ENCODE measurements at places on chromosomes 5 and 9. TPM values are rescaled to one million over a fixed set of nuclear protein-coding genes. Genes with fewer than 3 reads are reported as not detected.

Gene DNM1
- total RNA-seq, result 39.0 TPM

GRCh38 chr5:180395540-180396274, 42.6 kb upstream of the GFPT2 start:
- H3K4me3 ChIP-seq, result no peak overlapping the region
- no peaks in the 10 kb centered on the region for H3K36me3 ChIP-seq
- no peak overlapping the region for H3K27ac ChIP-seq

- no peaks in the 10 kb centered on the region for H3K36me3 ChIP-seq
- no peaks in the 10 kb centered on the region for H3K27me3 ChIP-seq
- no peaks in the 10 kb centered on the region for H3K4me1 ChIP-seq
- no peak overlapping the region for H3K27ac ChIP-seq
- no peak overlapping the region for H3K4me3 ChIP-seq
Observed at GRCh38 chr5:73150876-73151275, 22.1 kb upstream of the TMEM174 start.

Gene AK8
- total RNA-seq, result 1.9 TPM

Gene PTPN3
- 5.5 TPM for total RNA-seq

Gene TMC1
- total RNA-seq, result 0.95 TPM

DNA sequence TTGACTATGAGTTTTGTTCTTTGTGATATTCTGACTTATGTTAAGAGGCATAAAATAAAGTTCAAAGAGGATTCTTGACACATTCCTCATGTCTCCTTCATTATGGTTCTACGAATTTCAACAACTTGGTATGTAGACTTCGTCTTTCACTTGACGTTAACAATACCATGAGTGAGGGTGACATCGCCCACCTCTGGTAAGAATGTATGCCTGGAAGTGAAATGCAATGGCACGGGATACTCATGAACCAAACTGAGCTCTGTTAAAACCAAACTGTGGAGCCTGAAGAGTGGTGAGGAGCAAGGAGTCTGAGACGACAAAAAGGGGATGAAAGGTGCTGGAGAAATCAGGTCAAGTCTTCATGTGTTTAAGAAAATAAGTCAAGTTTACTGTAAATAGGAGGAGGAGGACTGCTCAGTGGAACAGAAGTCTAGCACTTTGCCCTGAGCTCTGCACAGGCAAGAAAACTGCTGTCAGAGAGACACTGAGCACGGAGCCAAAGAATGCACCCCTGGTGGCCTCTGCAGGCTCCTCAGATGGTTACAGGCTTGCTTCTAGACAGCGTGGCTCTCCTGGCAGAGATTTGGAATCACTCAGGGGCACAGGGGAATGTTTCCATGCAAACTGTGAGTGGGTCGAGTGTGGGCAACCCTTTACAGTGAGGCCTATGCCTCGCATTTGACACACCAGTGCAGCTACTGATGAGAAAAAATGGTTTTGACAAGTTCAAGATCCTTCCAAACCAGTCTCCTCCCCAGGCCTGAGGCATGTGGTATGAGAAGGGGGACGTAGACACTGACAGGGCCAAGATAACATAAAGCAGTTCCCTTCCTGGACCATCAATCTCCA, 470.1 kb downstream of the IRX1 start:
- no peaks in the 10 kb centered on the region for H3K27me3 ChIP-seq
- no peak for DNase-seq
- H3K4me3 ChIP-seq, result no peak overlapping the region
- H3K4me1 ChIP-seq, result no peaks in the 10 kb centered on the region
- H3K27ac ChIP-seq, result no peak overlapping the region
- no peaks in the 10 kb centered on the region for H3K36me3 ChIP-seq

GRCh38 chr5:133675376-133676154, 63.2 kb upstream of the FSTL4 start:
- no peaks in the 10 kb centered on the region for H3K27me3 ChIP-seq
- H3K4me3 ChIP-seq, result no peak overlapping the region
- DNase-seq, result no peak
- H3K36me3 ChIP-seq, result no peaks in the 10 kb centered on the region

Gene MEF2C
- total RNA-seq, result 48.2 TPM

Gene C5orf58
- not detected for total RNA-seq

- H3K27me3 ChIP-seq, result no peaks in the 10 kb centered on the region
- peak; percentile 68 for DNase-seq
- no peaks in the 10 kb centered on the region for H3K36me3 ChIP-seq
- H3K4me3 ChIP-seq, result no peak overlapping the region
- H3K27ac ChIP-seq, result peak overlapping the region; percentile 67
Observed at GRCh38 chr5:91212714-91213092, 170.4 kb downstream of the ARRDC3 start.

GRCh38 chr5:1883925-1884677, 1.4 kb upstream of the IRX4 start:
- no peaks in the 10 kb centered on the region for H3K36me3 ChIP-seq
- no peak overlapping the region for H3K27ac ChIP-seq
- H3K4me1 ChIP-seq, result no peaks in the 10 kb centered on the region
- peaks cover 16% of the 10 kb centered on the region for H3K27me3 ChIP-seq
- H3K4me3 ChIP-seq, result no peak overlapping the region
- no peak for DNase-seq

Gene PCSK1
- total RNA-seq, result not detected

Gene SIMC1
- 9.5 TPM for total RNA-seq

DNA sequence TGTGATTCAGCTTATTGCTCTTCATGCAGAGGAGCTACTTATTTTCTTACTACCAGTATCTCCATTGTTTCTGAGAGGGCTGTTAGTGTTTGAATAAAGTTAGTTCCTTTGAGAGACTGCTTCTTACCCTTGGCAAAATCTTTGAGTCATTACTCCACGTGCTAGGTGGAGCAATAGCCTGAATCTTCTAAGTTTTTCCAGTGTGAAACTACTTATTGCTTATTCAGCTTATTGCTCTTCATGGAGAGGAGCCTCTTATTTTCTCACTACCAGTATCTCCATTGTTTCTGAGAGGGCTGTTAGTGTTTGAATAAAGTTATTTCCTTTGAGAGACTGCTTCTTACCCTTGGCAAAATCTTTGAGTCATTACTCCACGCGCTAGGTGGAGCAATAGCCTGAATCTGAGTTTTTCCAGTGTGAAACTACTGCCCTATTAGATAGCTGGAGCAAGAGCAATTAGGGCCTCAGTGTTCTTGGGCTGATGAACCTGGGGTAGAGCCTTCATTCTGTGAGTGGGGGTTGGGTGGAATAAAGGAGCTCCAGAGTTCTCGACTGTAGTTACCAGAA, 41.9 kb downstream of the GPBP1 start:
- no peaks in the 10 kb centered on the region for H3K27me3 ChIP-seq
- H3K4me3 ChIP-seq, result no peak overlapping the region
- H3K36me3 ChIP-seq, result no peaks in the 10 kb centered on the region
- no peaks in the 10 kb centered on the region for H3K4me1 ChIP-seq
- no peak for DNase-seq

- no peak overlapping the region for H3K4me3 ChIP-seq
- no peak for DNase-seq
- no peaks in the 10 kb centered on the region for H3K27me3 ChIP-seq
- no peaks in the 10 kb centered on the region for H3K4me1 ChIP-seq
- no peaks in the 10 kb centered on the region for H3K36me3 ChIP-seq
Observed at GRCh38 chr5:76602094-76602726, 21.0 kb downstream of the F2RL2 start.

DNA sequence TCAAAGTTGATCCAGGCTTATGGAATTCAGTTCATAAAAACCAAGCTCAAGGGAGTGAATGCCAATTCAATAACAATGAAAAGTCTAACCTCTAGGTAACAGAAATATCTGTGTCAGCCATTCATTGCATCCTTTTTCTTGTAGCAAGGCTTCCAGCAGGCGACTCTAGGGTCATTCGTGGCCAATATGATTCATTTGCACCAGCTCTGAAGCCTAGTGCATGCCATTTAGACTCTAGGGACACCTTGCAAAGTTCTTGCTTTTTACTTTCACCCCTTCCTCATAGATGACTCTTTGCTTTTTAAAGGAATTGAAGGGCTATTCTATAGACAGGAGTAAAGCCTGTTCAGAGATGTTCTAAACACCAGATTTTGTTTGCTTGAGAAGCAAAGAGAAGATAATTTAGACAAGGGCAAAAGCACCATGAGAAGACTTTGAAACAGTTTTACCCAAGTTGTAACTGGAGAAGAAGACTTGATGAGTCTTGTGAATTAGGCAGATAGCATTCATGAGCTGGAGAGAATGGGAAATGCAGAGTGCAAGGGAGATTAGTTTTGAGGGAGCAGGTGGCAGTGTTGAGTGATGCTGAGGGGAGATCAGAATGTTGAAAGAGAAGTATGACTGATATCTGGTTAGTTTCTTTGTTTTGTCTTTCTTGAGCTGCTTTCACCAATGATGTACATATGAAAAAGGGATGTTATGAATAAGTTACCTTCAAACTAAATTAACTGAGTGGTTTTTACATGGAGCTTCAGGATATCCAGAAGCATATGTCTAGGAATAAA, 94.5 kb downstream of the F2RL2 start:
- no peak overlapping the region for H3K27ac ChIP-seq
- no peak for DNase-seq
- H3K36me3 ChIP-seq, result no peaks in the 10 kb centered on the region
- H3K4me3 ChIP-seq, result no peak overlapping the region
- H3K27me3 ChIP-seq, result no peaks in the 10 kb centered on the region
- no peaks in the 10 kb centered on the region for H3K4me1 ChIP-seq

- no peak overlapping the region for H3K4me3 ChIP-seq
- DNase-seq, result no peak
- peaks cover 32% of the 10 kb centered on the region for H3K27me3 ChIP-seq
- no peak overlapping the region for H3K27ac ChIP-seq
- no peaks in the 10 kb centered on the region for H3K36me3 ChIP-seq
Observed at GRCh38 chr5:77972469-77973252, 196.5 kb upstream of the TBCA start.

- peak; percentile 42 for DNase-seq
- H3K36me3 ChIP-seq, result no peaks in the 10 kb centered on the region
- peaks cover 9% of the 10 kb centered on the region for H3K4me1 ChIP-seq
- H3K27ac ChIP-seq, result peak overlapping the region; percentile 82
- no peaks in the 10 kb centered on the region for H3K27me3 ChIP-seq
- peak overlapping the region; percentile 8 for H3K4me3 ChIP-seq
Observed at GRCh38 chr9:129885018-129885669, 49.9 kb downstream of the USP20 start.

GRCh38 chr9:129007766-129008468, 20.2 kb downstream of the SH3GLB2 start:
- no peaks in the 10 kb centered on the region for H3K36me3 ChIP-seq
- peak overlapping the region; percentile 35 for H3K27ac ChIP-seq
- H3K4me1 ChIP-seq, result no peaks in the 10 kb centered on the region
- H3K4me3 ChIP-seq, result no peak overlapping the region

DNA sequence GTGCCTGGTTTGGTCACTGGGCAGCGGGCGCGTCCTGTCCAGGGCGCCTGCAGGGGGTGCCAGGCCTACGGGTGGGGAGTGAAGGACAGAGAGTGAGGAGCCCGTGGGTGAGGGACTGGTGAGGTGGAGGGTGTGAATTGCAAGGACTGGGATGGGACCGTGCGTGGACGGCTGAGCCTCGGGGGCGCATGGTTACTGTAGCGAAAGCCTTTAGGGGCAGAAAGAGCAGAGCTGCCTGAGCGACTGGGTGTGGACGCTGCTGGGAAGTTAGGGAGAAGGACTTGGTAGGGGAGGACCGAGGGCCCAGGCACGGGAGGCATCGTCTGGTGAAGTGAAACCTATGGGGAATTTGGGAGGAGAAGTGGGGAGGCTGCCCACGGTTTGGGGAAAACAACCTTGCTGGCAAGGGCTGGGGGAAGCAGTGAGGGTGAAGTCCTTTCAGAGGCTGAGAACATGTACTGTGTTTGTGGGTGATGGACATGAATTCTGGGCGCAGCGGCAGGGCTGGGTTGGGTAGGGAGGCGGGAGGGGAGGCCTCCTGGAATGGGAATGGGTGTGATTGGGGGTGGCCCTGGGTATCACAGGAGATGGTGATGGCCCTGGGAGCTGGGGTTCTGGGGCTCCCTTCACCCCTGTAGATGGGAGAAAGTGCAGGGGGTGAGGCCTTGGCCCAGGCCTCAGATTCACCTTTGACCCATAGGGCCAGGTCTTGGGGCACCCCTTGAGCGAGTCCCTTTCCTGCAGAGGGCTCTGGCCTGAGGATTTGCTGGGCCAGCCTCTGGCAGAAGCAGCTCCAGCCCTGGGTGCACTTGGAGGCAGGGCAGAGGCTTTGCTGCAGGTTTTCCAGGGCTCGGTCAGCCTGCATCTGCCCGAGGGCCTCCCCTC, 1.7 kb upstream of the TOR4A start:
- H3K4me1 ChIP-seq, result no peaks in the 10 kb centered on the region
- no peaks in the 10 kb centered on the region for H3K27me3 ChIP-seq
- H3K4me3 ChIP-seq, result no peak overlapping the region
- peak overlapping the region; percentile 77 for H3K27ac ChIP-seq

GRCh38 chr5:10602031-10602806, 38.3 kb downstream of the ANKRD33B start:
- no peaks in the 10 kb centered on the region for H3K36me3 ChIP-seq
- H3K4me1 ChIP-seq, result peaks cover 6% of the 10 kb centered on the region
- no peak overlapping the region for H3K4me3 ChIP-seq
- no peak for DNase-seq
- H3K27me3 ChIP-seq, result no peaks in the 10 kb centered on the region
- H3K27ac ChIP-seq, result peak overlapping the region; percentile 91

Gene DMRTA1
- 0.29 TPM for total RNA-seq

Gene GABRG2
- total RNA-seq, result not detected

GRCh38 chr5:73862796-73863195, 236.8 kb downstream of the ARHGEF28 start:
- H3K4me1 ChIP-seq, result peaks cover 1% of the 10 kb centered on the region
- peak overlapping the region; percentile 28 for H3K27ac ChIP-seq
- H3K4me3 ChIP-seq, result no peak overlapping the region
- no peaks in the 10 kb centered on the region for H3K27me3 ChIP-seq
- no peak for DNase-seq

DNA sequence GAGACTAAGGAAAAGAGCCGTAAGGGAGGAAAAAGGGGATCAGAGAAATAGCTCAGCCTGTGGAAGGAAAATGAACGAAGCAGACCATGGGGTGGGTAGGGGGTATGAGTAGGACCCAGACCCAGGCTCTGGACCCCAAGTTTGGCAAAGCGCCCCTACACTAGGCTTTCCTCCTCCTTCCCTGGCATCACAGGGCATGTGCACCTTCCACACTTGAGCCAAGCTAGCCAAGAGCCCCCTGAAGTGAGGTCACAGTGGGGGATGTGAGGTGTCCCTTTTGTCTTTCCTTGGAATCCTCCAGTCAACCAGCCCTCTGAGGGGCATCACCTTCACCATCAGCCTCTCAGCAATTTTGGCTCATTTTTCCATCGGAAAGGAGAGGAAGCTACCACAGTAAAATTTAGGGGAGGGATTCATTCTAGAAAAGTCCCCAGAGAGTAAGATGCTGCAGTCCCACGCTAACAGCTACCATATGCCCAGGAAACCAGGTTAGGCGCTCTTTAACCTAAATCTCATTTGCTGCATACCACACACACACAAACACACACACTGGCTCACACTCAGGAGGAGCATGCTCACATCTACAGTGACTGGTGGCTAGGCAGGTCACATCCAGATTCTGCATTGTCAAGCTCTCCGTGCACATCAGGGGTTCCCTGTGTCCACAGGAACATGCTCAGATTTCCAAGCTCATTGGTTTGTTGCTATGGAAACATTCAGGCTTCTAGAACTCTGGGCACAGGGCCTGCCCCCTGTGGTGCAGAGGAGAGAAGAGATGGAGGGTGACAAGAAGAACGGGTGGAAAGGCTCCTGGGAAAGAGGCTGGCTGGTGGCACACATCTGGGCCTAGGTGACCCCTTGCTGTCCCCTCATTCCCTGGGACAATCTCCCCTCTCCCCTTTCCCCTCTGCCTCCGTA, 9.9 kb downstream of the REEP2 start:
- DNase-seq, result no peak
- H3K4me3 ChIP-seq, result no peak overlapping the region
- peak overlapping the region; percentile 23 for H3K27ac ChIP-seq
- H3K4me1 ChIP-seq, result no peaks in the 10 kb centered on the region
- no peaks in the 10 kb centered on the region for H3K36me3 ChIP-seq

- no peaks in the 10 kb centered on the region for H3K36me3 ChIP-seq
- no peaks in the 10 kb centered on the region for H3K27me3 ChIP-seq
- no peaks in the 10 kb centered on the region for H3K4me1 ChIP-seq
- no peak overlapping the region for H3K4me3 ChIP-seq
- H3K27ac ChIP-seq, result no peak overlapping the region
Observed at GRCh38 chr5:76162335-76162734, 79.2 kb downstream of the SV2C start.
